ENCODE measurements at places on chromosomes 1 and 21.

DNA sequence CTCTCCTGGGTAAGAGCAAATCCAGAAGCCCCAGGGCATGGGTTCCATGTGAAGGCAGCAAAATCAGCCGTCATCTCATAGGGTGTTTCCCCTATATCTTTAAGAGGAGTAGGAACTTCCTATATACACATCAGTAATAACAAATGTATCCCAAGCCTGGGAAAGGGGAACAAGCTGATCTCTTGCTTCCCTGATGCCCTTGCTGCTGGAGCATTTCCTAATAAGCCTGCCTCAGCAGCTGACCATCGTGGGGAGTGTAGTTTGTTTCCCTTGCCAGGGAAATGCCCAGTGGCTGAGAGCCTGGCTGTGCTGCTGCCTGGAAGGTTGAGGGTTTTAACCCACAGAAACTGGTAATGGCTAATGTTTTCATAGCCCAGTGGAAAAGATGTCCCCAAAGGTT is 177.0 kb downstream of the NPHP4 start:
- H3K27me3 ChIP-seq = no peaks in the 10 kb centered on the region
- H3K36me3 ChIP-seq = no peaks in the 10 kb centered on the region
- no peaks in the 10 kb centered on the region for H3K4me1 ChIP-seq

GRCh38 chr1:71304125-71304524 is 223.3 kb upstream of the ZRANB2 start:
- H3K36me3 ChIP-seq = no peaks in the 10 kb centered on the region
- peaks cover 2% of the 10 kb centered on the region for H3K4me1 ChIP-seq
- no peaks in the 10 kb centered on the region for H3K27me3 ChIP-seq
- DNase-seq = no peak
- H3K4me3 ChIP-seq = no peak overlapping the region

DNA sequence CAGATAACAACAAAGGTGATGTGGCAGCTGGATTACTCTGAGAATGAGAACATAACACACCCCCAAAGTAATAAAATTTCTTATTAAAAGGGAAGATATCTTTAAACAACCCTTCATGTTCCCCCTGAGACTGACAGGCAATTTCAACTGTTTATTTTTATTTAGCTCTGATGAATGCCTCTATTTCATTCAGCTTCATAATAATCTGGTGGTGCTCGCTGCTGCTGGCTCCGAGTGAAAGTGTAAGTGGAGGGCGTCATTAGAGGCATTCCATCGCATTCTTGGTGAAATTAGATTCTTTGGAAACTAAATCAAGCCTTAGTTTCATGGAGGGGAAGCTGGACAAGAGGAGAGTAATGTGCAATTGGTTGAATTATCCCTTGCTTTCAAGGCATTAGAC is 128.9 kb downstream of the GRIK1 start:
- no peaks in the 10 kb centered on the region for H3K36me3 ChIP-seq
- DNase-seq = no peak
- H3K4me1 ChIP-seq = no peaks in the 10 kb centered on the region

- H3K4me1 ChIP-seq = no peaks in the 10 kb centered on the region
- DNase-seq = no peak
- no peaks in the 10 kb centered on the region for H3K36me3 ChIP-seq
- H3K27me3 ChIP-seq = no peaks in the 10 kb centered on the region
Measured at GRCh38 chr1:206457408-206458120, 12.7 kb upstream of the IKBKE start.

DNA sequence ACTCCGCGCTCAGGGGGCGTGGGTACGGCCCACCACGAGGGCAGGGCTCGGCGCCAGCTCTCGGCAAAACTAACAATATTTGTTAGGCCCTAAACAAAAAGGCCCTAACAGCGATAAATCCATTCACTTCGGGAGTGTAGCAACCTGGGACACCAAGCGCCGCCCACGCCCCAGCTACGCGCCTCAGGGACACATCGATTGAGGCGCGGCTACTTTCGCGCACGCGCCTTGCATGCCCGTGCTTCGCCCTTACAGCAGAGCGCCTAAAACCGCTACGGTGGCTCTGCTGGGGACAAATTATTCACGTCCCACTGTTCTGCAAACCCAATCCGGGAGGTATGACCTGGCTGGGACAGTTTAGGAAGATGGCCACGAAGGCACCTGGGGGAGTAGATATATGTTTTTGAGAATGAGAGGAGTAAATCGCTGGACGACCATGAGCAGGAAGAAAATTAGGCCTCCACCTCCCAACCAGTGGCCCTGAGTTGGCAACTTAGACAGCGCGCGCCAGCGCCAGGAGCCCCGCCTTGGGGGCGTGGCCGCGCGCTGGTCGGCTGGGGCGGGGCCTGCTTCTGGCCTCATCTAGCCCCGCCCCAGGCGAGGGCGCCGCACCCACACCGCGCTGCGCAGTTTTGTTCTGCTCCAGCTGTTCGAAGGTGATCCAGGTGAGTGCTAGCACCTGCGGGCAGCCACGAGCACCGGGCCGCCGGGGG is at the start of gene MGST3:
TSS of gene MGST3 (plus strand) at position 606 of the 713 bp plus-strand sequence. CDS start 18,614 bp downstream, outside the sequence.
- H3K4me1 ChIP-seq = peaks cover 6% of the 10 kb centered on the region
- H3K36me3 ChIP-seq = no peaks in the 10 kb centered on the region
- H3K4me3 ChIP-seq = peak within 1 kb of the TSS; percentile 84
- H3K27ac ChIP-seq = peak within 1 kb of the TSS; percentile 39

- DNase-seq = no peak
- H3K36me3 ChIP-seq = no peaks in the 10 kb centered on the region
- H3K4me1 ChIP-seq = no peaks in the 10 kb centered on the region
- H3K27me3 ChIP-seq = no peaks in the 10 kb centered on the region
- no peak overlapping the region for H3K27ac ChIP-seq
Measured at GRCh38 chr1:74908797-74909196, 175.8 kb downstream of the TYW3 start.

Data from ovary (tissue), 10 donors.